Hematopoietic multipotent progenitor cell treated with erythropoietin and hydrocortisone succinate and interleukin-3 and kit ligand, for 4 days (in vitro differentiated cells): ENCODE measurements at places on chromosomes 6 and 20.

- no peak for DNase-seq
Measured at GRCh38 chr20:3273371-3273770, 34.4 kb upstream of the SLC4A11 start.

GRCh38 chr6:1322156-1322555, 10.3 kb downstream of the FOXQ1 start:
- DNase-seq = no peak

DNA sequence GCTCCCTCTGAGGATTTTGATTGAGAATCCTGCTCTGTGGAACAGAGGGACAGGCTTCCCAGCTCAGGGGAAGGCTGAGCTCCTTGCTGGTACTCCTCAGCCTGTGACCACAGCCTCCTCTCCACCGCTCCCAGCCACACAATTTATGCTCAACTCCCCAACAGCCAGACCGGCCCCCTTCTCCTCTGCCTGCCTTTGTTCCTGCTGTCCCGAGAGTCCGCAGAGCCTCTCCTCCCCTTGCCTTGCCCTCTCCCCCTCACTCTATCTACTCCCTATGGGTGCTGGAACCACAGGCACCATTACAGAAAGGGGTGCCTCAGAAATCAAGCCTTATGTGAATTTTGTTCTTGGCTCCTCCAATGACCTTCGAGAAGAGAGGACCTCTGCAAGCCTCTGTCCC, 15.9 kb downstream of the MAP1LC3A start:
- no peak for DNase-seq

GRCh38 chr20:32052090-32052777, at the start of gene HCK:
Gene HCK, plus strand, starts transcription at chr20:32052242.
- peak; percentile 62 for DNase-seq

- no peak for DNase-seq
Measured at GRCh38 chr6:25735261-25735660, 19.3 kb upstream of the SLC17A4 start.

DNA sequence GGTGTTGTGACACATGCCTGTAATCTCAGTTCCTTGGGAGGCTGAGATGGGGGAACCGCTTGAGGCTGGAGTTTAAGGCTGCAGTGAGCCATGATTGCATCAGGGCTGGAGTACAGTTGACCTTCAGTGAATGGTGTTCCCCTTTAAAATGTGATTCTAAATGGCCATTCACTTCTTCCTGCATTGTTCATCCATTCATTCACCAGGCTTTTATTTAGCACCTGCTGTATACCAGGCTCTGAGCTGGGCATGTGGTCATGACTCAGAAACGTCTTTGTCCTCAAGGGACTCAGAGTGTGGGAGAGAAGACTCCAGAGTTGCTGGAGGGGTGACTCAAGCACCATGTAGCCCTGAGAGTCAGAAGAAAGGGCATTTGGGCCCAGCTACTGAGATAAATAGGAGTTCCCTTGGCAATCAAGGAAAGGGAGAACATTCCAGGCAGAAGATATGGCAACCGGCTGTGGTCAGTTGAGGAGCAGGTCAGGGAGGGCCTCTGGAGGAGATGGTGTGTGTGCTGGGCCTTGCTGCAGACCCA, 101.1 kb downstream of the DLGAP4 start:
- no peak for DNase-seq

GRCh38 chr6:109296452-109296851, 85.8 kb downstream of the CD164 start:
- no peak for DNase-seq

DNA sequence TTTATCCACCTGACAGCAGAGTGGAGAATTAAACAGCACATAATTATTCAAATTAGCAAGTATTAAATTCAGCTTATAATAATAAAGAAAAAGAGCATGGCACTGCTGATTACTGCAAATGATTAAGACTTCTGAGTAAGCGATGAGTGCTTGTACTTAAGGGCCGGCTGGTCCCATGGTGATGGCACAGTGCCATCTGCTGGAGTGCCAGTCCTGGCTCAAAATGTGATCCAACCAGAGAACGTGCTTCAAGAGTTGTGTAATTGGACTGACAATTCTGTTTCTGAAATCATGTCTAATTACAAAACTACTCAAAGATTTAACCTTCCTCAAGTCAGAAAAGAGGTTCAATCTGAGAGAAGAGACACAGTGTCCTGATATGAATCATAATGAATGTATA, 181.6 kb upstream of the RGS17 start:
- DNase-seq = peak; percentile 80

DNA sequence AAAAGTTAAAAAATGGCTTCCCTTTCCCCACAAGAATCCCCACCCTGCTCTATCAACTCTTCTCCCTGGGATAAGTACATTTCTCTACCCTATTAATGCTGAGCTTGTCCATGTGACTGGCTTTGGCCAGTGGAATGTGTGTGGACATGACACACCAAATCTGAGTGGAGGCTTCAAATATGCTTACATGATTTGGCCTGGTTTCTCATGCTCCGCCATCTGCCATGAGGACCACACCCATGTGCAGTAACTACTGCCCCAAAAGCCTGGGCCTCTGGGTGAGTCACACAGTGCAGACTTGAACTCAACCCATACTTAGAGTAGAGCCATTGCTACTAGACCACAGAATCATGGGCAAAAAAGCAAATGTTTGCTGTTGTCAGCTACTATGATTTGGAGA, 65.4 kb downstream of the PRND start:
- peak; percentile 43 for DNase-seq

DNA sequence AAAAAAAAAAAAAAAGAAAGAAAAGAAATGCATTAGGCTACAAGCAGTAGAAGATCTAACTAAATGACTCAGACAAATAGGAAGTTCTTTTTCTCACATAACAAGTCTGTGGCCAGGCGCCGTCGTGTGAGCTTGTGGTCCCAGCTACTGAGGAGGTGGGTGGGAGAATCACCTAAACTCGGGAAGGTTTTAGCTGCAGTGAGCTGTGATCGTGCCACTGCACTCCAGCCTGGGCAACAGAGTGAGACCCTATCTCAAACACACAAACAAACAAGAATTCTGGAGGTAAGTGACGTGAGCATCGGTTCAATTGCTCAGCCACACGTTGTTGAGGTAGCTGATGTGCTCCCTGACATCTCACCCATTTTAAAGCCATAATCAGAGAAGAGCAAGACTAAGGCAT, 37.9 kb upstream of the SLC23A2 start:
- peak; percentile 17 for DNase-seq

DNA sequence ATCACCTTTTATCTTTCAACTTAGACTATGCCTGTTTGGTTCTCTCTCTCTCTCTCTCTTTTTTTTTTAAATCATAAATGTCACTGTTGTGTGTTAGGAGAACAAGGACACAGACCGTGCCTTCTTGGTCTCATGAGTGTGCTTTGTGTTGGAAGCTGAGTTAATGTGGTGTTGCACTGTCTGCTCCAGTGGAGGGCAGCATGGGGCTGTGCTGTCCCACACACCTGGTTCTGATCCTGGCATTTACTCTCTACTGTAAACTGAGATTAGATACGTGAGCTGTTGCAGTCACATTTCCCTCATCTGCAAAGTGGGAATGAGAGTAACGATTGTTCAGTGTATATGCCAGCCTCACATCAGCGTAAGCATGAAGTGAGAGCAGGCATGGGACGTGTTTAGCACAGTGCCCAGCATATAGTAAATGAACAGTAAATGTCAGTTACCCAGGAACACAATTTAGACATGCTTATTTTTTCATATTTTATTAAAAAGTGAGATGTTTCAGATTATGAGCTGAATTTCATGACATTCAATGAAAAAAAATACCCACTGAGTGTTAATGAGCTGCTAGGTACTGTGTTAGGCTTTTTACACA, 161.1 kb downstream of the FARS2 start:
- peak; percentile 28 for DNase-seq
